ENCODE measurements at places on chromosomes 7 and 10. TPM values are rescaled to one million over a fixed set of nuclear protein-coding genes. Genes with fewer than 3 reads are reported as not detected.

CRPPA gene
- 3.6 TPM for total RNA-seq

GNAT3 gene
- total RNA-seq: not detected

DNA sequence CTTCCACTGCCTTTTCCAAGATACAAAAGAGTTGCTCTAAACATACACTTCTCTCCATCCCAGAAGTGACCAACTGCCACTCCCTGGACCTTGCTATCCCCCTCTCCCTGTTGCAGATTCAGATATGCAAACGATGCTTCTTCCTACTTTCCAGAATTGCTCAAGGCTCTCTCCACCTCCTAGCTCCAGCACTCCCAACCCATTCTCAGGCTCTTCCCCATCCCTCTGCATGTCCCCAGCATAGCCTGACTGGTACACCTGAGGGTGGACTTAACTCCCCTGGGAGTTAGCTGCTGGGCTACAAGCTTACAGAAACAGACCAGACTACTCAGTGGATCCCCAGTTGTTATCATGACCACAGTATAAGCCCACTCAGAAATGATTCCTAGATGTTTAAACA lies 27.6 kb downstream of the MKRN1 start:
- DNase-seq: no peak

DNA sequence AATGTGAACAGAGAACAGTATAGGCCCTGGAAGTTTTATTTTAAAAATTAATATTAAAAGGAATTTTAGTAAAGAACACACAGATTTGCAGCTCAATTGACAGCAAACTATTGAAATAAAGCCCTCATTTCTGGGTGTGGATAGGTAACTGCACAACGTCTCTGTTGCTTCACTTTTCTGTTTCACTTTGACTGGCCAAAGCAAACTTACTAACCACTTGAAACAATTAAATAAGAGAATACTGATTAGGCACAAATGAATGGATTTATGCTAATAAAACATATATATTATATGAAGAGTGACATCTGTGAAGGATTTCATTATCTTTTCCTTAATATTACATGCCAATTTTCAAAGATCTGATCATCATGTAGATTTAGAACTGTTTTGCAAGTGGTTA lies 11.9 kb downstream of the ZNF804B start:
- no peak for DNase-seq

DNA sequence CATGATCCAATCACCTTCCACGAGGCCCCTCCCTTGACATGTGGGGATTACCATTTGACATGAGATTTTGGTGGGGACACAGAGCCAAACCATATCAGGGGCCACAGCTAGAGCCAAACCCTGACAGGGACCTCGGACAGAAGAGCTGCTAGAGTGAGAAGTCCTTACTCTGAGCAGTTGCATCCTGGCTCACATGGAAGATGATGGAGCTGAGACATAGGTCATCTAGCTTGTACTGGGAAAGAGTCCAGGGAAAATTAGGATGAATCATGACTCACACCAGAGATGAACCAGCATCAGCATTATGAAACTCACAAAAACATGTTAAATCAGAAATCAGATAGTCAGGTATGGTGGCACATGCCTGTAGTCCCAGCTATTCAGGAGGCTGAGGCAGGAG lies 12.8 kb upstream of the FMC1 start:
- DNase-seq: no peak
